ENCODE measurements at places on chromosomes 11 and 22.

- DNase-seq: no peak
These were observed 147.1 kb upstream of the SESN3 start for GRCh38 chr11:95378111-95378510.

- no peak for DNase-seq
These were observed 9.2 kb downstream of the MAPK1 start for GRCh38 chr22:21858025-21858764.

GRCh38 chr22:44869196-44869595 lies 116.8 kb downstream of the ARHGAP8 start:
- DNase-seq: no peak

DNA sequence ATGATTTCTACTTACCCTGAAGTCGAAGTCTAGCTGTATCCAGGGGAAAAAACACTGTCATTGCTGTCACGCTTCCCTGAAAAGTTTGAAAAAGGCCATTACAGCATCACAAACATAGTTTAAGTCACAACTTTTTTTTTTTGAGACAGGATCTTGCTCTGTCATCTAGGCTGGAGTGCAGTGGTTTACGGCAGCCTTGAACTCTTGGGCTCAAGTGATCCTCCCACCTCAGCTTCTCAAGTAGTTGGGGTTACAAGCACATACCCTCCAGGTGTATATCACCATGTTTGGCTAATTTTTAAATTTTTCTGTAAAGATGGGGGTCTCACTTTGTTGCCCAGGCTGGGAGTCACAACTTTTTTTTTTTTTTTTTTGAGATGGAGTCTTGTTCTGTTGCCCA lies 20.1 kb downstream of the SLC25A17 start:
- DNase-seq: no peak

DNA sequence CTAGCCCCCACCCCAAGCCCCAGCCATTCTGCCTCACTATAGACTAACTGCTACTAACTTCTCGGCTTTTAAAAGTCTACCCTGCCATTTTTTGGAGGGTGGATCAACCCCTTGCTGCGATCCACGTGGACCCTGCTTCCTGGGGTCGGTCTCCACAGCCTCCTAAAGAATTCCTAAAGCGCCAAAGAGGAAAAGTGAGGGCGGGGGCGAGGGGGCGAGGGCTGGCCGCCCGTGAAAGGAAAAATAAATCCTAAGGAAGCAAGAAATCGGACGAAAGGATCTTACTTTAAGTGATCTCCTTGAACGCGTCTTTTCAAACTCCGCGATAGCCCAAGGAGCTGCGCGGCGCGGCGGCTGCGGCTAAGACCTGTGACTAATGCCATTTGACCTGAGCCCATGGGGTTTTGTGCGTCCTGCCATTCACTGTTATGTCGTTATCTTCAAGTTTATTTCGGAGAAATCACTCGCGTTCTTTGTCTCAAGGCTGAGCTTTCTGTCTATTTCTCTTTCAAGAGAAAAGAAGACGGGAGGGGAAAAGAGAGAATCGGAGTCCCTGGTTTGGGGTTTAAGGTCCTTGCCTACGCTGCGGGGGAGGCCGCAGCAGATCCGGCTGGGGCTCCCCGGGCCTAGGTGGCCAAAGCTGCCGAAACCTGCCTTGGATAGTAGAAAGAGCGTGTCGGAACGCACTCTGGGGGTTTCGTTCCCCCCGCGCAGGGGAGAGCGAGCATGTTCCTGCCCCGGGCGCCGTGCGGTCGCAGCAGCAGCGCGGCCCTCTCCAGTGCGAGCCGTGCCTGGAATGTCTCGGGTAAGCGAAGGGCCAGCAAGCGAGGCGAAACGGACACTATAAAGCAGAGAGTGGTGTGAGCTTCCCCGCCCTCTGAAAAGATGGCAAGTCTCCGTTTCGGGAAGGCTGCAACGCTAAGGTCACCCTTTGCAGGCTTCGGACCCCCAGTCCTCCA lies 2.8 kb upstream of the DBX1 start:
- no peak for DNase-seq

DNA sequence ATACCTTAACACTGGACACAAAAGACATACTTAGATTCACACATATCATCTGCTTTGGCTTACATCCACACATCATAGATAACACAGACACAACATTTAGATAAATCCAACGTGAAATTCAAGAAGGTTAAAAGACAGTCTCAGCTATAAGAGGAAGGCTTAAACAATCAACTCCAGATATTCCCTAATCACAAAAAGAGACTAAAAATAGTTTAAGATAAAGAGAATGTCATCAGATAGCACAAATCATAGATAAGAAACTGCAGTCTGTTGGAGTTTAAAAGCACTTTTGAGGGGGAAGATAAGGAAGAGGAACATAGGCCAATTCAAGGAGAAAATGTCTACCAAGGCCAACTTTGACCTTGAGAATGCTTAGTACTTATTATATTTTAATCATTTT lies 504.8 kb downstream of the JRKL start:
- DNase-seq: no peak

GRCh38 chr22:37674248-37674647 lies 1.2 kb upstream of the LGALS1 start:
- DNase-seq: no peak

GRCh38 chr22:38072322-38073149 lies 11.4 kb downstream of the SLC16A8 start:
- no peak for DNase-seq

DNA sequence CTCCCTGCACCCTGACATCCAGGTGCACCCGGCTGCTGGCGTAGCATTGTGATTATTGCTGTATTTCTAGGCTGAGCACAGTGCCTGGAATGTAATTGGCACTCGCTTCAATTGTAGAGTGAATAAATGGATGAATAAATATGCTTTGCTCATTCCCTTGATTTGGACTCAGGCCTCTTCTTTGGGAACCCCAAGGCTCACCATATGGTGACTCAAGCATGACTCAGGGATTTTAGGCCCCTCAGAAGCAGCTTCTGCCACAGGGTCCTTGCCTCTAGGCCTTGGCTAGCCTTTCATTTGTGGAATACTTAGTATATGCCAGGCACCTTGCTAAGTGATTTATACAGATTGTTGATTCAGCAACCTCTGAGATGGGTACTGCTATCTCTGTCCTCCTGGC lies 78.9 kb downstream of the GRIK4 start:
- DNase-seq: no peak

GRCh38 chr22:23402275-23403151 lies 177.6 kb downstream of the IGLL1 start:
- no peak for DNase-seq

- DNase-seq: no peak
These were observed 18.8 kb downstream of the TRPM5 start for GRCh38 chr11:2425506-2425905.

DNA sequence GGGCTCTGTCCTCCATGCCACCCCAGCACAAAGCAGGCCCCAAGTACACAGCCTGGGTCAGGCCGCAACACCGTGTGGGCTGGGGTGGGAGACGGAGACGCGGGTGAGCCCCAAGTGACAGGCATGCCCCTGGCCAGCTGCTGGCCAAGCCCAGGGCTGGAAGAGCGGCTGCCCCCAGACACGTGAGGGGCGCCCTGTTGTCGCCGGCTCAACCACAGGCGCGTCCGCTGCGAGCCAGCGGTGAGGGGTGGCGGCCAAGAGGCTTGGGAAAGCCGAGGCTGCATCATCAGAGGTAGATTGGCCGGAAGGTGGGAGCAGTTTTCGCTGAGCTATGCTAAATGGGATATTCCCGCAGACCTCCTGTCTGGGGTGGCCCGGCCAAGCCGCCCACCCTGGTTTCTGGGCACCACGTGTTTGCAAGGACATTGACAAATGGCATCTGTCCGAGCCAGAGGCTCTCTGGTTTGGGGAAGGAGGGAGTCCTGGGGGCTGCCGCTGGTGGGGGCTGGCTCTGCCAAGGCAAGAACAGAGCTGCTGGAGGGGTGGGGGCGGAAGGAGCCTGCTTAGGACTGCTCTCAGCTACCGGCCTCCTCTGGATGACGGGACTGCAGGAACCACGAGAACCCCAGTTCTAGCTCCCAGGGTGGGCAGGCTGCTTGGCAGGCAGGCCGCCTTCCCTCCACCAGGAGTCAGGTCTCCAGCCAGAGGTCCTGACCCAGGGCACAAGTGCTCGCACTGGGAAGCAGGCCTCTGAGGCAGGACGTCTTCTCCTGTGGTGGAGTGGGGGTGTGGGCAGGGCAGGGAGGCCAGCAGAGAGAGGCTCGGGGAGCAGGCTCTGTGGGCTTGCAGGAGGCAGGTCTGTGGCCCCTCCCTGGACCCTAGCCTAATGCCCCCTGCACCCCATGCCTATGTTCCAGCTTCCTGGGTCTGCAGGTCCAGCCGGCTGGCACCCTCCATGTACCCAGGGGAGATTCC lies 552 bp downstream of the PRR33 start:
- DNase-seq: no peak

DNA sequence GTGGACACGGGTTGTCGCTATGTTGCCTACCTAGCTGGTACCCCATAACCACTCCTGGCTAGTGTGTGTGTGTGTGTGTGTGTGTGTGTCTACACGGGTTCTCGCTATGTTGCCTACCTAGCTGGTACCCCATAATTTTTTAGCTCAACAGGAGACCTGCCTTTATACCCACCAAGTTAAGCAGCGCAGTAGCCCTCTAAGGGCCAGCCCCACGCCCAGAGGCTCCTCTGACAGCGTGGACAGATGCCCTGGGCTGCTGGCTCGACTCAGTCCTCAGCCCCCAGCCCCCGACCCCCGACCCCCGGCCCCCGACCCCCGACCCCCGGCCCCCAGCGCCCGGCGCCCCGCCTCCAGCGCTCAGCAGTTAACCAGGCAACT lies 351 bp upstream of the AKIP1 start:
- no peak for DNase-seq

DNA sequence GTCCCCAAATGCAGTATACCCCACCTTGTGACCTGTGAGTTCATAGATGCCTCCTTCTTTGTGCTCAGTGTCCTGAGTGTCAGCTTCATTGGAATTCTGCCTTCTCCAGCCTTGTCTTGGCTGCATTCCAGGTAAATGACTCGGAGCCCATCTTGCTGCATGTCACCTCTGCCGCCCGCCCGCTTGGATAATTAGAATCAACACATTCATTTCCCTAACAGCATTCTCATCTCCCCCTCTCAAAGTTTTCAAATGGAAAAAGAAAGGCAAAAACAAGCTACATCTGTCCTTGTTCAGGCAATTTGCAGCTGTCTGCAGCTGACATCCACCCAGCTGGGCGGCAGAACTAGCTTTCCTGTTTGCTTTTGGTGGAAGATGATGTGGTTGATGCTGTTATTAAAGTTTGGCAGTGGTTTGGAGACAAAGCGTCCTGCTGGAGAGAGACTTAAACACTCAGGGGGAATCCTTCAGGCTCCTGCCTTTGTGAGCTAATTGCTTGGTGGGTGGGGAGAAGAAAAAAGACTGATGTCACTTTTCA lies 198.8 kb upstream of the SEZ6L start:
- DNase-seq: no peak

DNA sequence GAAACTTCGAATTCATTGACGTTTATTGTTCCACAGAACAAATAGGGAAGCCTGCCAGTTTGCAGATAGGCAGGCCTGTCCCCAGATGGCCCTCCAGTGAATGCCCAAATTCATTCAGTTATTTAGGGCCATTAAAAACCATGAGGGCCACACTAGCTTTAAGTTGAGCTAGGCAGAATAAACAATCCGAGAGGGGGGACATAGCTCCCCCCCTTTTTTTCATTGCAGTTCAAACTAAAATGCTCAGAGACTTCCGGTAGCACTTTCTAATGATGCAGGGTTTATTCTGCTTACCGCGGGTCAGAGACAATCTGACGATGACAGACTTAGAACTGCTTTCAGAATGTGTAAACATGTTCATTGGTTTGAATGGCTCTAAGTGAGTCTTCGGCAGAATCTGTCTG lies 72.0 kb downstream of the ZBTB16 start:
- no peak for DNase-seq

GRCh38 chr11:23570828-23571227 lies 710.6 kb upstream of the CCDC179 start:
- no peak for DNase-seq

DNA sequence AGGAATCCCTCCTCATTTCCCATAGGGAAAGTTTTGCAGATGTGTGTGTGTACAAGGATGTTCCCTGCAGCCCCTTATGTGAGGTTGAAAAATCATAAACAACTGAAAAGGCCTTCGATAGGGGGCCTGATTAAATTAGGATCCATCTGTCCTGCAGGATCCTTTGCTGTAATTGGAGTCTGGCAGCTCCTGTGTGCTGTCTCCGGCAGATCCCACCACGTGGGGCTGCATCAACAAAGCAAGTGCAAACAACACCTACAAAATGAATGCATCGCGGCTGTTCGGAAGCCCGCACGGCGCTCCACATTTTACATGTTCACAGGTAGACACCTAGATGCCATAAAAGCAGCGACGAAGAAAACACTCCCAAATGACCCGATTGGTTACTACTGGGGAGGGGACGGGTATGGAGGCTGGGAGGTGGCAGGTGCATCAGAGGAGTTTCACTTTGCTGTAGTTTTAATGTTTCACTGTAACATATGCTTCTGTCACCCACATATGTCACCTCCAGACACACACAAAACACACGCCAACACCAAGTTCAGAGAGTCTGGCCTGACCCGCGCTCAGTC lies 52.2 kb downstream of the NFAM1 start:
- no peak for DNase-seq

DNA sequence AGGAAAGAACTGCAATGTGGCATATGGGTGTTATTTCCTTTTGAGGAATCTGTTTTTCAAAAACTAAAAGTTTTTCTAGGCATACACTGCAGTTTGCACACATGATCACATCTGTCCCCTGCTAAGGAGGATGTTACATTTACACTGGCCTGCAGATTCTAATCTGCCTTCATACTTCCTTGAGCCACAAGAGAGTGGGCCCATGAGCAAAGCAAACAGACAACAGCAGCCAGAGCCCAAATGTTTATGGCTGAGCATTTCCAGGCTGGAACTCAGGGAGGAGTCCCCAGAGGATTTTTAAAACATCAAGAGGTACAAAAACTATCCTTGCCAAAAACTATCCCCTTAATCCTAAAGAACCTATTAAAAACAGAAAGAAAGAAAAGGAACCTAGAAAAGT lies 117.2 kb upstream of the MTNR1B start:
- no peak for DNase-seq

DNA sequence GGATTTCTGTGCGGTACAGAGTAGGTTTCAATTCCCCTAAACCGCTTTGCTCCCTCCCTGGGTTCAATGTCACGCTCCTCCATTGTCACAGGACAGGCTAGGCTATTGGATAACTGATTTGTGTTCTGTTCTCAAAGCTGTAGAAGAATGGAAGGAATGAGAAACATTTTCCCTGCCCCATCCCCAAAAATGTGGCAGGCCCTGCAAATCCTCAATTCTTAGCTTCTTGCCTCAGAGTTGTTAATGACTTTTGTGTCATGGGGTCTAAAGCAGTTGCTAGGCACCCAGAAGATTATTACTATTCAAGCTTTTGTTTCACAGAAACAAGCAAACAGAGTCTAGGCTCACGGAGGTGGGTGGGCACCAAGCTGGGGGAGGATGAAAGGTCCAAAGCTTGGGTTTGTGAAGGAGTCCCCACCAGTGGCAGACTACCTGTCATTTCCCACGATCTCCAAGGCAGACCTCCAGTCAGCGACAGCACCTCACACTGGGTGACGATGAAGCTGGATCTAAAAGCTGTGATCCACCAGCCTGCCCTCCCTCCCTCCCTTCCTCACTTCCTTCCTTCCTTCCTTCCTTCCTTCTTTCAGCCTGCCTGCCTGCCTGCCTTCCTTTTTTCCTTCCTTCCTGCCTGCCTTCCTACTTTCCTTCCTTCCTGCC lies 1080.2 kb downstream of the OPCML start:
- no peak for DNase-seq

Data from cortex of kidney (tissue), 1 donor.